Body of pancreas (tissue), 4 donors: ENCODE measurements at places on chromosomes 6 and 20. TPM values are rescaled to one million over a fixed set of nuclear protein-coding genes. Genes with fewer than 3 reads are reported as not detected.

Gene HNF4A
- 28.3 TPM for total RNA-seq

Gene TRAPPC3L
- not detected for total RNA-seq

DNA sequence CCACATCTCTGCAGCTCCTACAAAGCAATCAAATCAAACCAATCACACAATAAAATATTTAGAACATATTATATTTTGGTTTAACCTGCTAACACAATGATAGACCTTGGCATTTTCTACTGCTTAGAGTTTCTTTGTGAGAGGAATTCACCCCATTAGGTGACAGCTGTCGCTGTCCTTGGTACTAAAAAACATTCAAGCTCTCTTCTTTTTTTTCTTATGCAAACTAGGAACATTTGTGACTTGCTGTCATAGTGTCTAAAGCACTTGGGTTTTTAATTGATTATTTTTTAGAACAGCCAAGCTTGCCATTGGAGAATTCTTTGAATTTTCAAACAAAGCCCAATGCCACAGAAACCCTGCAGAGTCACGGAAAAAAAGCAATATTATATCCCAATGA is 46.4 kb downstream of the CNR1 start:
- DNase-seq = no peak

GRCh38 chr6:31585491-31585890 is 586 bp upstream of the LST1 start:
- DNase-seq = no peak

Gene TGM2
- 27.5 TPM for total RNA-seq

Gene CYP24A1
- not detected for total RNA-seq

Gene MUC21
- total RNA-seq = not detected

GRCh38 chr6:87356181-87356580 is 11.6 kb downstream of the C6orf163 start:
- no peak for DNase-seq

DNA sequence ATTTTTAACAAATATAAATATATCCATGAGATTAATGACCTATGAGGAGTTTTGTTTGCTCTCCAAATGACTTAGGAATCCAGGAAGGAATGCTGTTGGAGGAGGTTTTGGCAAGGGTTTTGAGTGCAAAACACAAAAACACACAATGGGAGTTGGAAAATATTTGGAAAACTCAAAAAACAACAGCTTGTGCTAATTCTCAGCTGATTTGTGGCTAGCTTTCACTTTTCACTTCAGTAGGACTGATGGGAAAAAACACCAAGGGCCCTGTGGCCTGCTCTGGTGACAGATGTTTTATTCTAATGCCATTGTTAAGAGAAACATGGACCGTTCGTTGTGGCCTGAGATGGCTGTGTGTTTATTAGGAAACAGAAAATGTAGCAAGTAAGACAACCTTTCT is 113.9 kb downstream of the ALDH8A1 start:
- DNase-seq = no peak

DNA sequence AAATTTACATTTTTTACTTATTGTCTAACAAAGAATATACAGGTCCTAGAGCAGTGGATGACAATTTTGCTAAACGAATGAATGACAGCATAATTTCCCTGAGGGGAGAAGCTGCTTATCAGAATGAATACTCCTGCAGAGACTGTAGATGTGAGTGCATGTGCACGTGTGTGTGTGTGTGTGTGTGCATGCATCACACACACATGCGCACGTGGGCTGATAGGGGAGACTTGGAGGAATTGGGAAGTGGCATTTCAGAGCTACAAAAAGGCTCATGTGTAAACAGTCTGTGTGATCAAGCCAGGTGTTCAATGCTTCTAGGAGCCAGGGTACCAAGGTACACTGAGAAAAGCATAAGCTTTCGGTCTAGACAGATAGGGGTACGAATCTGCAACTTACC is 93.5 kb upstream of the SASH1 start:
- DNase-seq = peak; percentile 27

DNA sequence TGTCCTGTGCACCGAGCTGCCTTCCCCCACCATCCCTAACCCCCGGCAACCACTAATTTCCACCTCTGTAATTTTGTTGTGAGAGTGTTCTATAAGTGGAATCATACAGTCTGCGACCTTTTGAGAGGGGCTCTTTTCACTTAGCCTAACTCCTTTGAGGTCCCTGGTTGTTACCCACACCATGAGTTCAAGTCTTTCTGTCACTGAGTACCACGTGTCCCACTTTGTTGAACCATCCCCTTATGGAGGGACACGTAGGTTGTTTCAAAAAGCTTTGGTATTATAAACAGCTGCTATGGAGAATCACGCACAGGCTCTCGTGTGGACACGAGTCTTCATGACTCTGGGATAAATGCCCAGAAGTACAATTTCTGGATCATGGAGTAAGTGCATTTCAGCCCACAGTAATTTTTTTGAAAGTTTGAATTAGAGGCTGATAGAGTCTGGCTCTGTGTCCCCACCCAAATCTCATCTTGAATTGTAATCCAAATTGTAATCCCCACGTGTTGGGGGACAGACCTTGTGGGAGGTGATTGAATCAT is 9.5 kb downstream of the FAM209B start:
- DNase-seq = no peak

Gene GRM4
- not detected for total RNA-seq

GRCh38 chr6:158996856-158997255 is 3.1 kb downstream of the RSPH3 start:
- peak; percentile 21 for DNase-seq

DNA sequence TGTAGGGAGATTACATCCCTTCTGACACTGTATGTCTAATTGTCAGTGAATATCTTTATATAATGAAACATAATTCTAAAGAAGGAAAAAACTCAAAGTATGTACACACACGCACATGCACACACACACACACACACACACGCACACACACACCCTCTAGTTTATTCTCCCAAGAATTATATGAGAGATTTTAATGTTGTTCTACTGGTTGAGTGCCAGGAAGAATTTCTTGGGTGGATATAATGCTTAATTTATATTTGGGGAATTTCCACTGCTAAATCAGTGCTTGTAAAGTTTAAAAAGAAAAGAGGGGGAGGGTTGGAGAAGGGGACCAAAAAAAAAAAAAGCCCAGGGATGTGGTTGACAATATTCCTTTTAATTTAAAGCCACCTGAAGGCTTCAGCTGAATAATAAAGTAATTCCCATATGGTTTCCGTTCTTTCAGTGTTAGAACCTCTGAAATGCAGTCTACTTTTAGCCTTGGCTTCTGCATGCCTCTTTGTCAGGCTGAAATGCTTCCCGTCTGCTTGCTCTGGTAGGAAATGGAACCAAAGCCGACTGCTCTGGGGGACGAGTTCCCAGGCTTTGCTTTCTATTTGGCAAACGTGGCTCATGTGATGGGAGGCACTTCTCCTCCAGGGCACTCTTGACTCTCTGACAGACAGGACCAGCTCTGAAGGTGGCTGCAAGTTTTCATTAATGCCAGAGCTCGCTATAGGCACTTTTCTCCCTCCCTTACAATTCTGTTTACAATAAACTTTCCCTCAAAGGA is 225.4 kb downstream of the PRL start:
- DNase-seq = peak; percentile 45

DNA sequence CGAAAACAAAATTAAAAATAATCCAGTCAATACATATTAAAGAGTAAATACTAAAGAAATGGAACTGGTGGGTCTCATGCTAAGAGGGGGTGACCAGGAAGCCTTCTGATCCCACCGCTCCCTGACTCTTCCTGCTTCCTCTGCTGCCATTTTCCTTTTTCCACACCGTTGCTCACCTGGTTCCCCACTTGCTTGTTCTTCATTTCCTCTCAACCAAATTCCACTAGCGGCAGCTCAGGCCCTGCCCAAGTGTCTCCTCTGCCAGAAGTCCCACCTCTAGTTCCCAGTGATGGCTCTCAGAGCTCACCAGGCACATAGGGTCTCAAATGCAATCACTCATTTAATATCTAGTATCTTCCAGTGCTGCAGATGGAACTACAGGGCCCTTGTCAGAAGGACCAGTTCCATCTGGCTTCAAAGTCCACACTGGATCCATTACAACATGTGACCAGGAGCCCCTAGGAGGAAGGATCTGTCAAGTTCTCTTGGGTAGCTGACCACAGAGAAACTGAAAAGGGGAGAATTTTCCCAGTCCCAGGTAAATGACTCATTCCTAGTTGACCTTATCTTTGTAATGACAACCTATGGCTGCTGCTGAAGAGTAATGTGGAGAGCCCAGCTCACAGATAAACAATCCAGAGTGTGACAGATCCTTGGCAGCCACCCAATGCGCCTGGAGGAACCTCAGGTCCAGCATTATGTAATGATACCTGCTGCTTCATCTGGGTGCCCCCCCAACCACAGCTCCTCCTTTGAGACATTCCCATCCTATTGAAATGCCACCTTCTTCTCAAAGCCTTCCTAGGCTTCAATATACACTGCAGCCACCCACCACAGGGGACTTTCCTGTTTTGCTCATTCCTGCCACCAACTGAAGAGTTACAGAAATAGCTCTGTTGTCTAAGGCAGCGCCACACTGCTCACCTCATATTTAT is 38.2 kb downstream of the ELMO2 start:
- no peak for DNase-seq

GRCh38 chr6:20729086-20729485 is 194.8 kb downstream of the CDKAL1 start:
- DNase-seq = no peak

- no peak for DNase-seq
Observed at GRCh38 chr6:81241126-81242041, 511.1 kb downstream of the TENT5A start.

GRCh38 chr20:51469578-51470498 is 72.7 kb downstream of the NFATC2 start:
- DNase-seq = no peak

- DNase-seq = no peak
Observed at GRCh38 chr6:162154001-162154400, 573.6 kb downstream of the PRKN start.

Gene CFB
- total RNA-seq = 21.0 TPM

GRCh38 chr6:129490521-129491255 is 219.3 kb downstream of the ARHGAP18 start:
- peak; percentile 56 for DNase-seq

GRCh38 chr6:162576016-162576415 is 151.6 kb downstream of the PRKN start:
- no peak for DNase-seq

Gene PRKN
- 6.7 TPM for total RNA-seq

Gene GSTA3
- total RNA-seq = not detected

Gene PTCRA
- not detected for total RNA-seq

Gene RAET1G
- not detected for total RNA-seq

GRCh38 chr6:63798378-63798777 is 162.8 kb downstream of the PHF3 start:
- DNase-seq = no peak

DNA sequence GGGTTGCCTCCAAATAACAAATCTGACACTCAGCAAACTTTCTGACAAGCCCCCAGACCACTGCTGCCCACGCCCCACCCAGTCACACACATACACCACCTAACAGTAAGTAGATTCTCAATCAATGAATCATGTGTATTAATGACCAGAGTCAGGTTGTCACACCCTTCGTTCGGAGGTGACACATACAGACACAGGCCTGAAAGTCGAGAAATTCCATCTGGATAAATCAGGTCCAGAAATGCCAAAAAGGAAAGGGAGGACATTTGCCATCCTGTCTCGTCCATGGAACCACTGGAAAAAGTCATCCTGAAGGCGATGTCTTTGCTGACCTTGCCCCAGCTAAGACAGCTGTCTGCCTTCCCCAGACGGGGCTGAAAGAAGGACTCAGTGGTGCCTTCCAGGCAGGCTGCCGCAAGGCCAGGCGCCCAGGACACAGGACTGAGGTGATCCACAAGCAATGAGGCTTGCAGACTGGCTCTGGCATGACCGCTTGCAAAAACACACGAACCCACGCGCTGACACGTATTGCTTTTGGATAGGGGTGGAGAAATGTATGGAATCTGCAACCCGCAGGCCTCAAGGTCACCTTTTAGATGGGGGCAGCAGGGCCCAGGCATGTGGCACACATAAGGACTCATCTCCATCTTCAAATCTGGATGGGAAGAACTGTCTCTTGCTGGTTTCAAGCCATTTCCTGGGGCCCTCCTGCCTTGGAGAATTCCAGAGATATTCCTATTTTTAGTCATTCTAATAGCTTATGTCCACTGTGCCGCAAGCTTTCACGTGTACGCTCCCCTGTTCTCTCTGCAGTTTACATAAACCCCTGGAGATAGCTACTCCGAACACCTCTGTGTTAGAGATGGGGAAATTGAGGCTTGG is 9.0 kb downstream of the NFATC2 start:
- DNase-seq = no peak

- DNase-seq = no peak
Observed at GRCh38 chr6:6629402-6629801, 40.9 kb downstream of the LY86 start.

DNA sequence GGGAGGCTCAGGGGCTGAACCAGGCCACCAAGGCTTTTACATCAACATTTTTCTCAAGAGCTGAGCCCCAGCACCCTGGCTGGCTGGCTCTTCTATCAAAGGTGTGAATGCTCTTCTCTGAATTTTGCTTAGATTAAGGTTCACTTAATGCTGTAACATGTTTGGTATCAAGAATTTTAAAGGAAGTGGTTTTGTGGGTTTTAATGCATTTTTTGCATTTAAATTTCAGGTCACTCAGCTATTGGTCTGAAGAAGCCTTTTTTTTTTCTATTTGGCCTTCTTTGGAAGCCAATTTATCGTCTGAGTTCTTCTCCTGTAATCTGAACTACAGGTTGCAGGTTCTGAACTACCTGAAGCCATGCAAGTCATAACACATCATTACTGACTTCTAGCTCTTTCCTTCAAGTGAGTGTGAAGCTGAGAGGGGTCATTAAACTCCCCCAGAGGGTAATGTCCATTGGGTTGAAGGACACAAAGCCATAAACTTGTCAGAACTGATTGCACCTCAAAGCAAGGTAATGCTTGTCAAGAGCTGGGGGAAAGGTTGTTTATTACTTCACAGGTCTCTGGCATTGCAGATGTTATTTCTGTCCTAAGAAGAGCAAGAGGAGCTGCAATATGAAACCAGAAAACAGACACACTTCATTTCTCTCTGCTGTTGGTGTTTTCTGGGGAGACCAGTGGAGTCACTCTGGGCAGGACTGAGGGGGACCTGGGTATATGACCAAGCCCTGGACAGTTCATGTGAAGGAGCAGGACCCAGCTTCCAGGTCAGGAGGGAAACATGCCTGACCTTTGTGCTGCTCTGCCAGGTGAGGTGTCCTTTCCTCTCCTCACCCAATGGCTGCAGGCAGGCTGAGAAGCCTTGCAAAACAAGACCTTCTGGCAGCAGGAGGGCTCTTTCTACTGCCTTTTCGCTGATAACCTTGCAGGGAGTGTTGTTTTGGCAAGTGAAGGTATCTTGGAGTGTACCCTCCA is 26.1 kb upstream of the NEDD9 start:
- DNase-seq = no peak

Gene LEMD2
- total RNA-seq = 48.8 TPM

Gene L3MBTL3
- total RNA-seq = 12.5 TPM

Gene MMUT
- 8.3 TPM for total RNA-seq

- DNase-seq = no peak
Observed at GRCh38 chr20:42795111-42795695, 394.5 kb downstream of the PTPRT start.

Gene PI16
- 3.1 TPM for total RNA-seq

Gene ARFGEF3
- total RNA-seq = 13.5 TPM

Gene IP6K3
- total RNA-seq = not detected

DNA sequence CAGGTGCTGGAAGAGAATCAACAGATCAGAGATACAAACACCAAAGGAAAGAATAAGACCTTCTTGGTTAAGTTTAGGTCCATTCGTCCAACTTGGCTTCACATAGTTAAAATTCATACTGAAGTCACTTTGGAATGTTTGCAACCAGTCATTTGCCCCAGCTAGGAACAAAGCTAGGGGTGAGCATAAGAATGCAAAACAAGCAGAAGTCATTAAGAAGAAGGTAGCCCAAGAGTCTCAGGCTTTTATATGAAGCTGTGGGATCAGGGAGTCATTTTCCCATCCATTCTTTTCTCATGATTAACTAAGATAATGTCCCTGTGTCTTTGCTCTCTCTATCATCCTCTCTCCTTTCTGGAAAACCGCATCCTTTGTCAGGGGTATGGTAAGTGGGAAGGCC is 51.5 kb upstream of the TMEM170B start:
- no peak for DNase-seq
